ENCODE measurements at places on chromosomes 2 and 18. TPM values are rescaled to one million over a fixed set of nuclear protein-coding genes. Genes with fewer than 3 reads are reported as not detected.

Gene AGAP1
- total RNA-seq, result 9.8 TPM

Gene CRYGC
- not detected for total RNA-seq

Gene COBLL1
- 25.3 TPM for total RNA-seq

Gene LYG2
- total RNA-seq, result not detected

Gene POLR1A
- total RNA-seq, result 29.4 TPM

Gene QPCT
- total RNA-seq, result 1.7 TPM

Gene LONRF2
- 1.8 TPM for total RNA-seq

Gene THSD7B
- total RNA-seq, result not detected

Gene MDH1B
- 0.81 TPM for total RNA-seq

Gene NOL4
- total RNA-seq, result not detected

Gene CCDC150
- total RNA-seq, result 19.7 TPM

Gene INPP4A
- 11.2 TPM for total RNA-seq

Gene KCNJ13
- not detected for total RNA-seq

Gene LBX2
- 3.0 TPM for total RNA-seq

Gene TMEM178A
- 0.36 TPM for total RNA-seq

Gene RMDN2
- 14.9 TPM for total RNA-seq

Gene TWIST2
- total RNA-seq, result 15.8 TPM

Gene MTCL1
- 60.6 TPM for total RNA-seq

Gene RAB27B
- 1.7 TPM for total RNA-seq

Gene IL36RN
- not detected for total RNA-seq

Gene LYPD6B
- total RNA-seq, result not detected

Gene EIF2B4
- total RNA-seq, result 29.7 TPM

Gene VPS4B
- 77.9 TPM for total RNA-seq

Gene SLC16A14
- total RNA-seq, result 0.49 TPM

Gene ANO7
- total RNA-seq, result 1.1 TPM

Gene MOGAT1
- total RNA-seq, result not detected

Gene RNF125
- 0.65 TPM for total RNA-seq

Gene LIPG
- total RNA-seq, result 3.2 TPM

Gene DGKD
- total RNA-seq, result 4.1 TPM

Gene FN1
- 3,314 TPM for total RNA-seq

Gene REG3A
- not detected for total RNA-seq

Gene HRH4
- under 0.01 TPM for total RNA-seq

Gene AGXT
- total RNA-seq, result not detected

Gene SCN2A
- 18.5 TPM for total RNA-seq

Gene ABCB11
- total RNA-seq, result not detected

Gene MGAT5
- total RNA-seq, result 15.8 TPM

Gene ZNF521
- total RNA-seq, result 35.7 TPM

Gene SOX11
- total RNA-seq, result not detected

Gene GPR39
- total RNA-seq, result 12.7 TPM

Gene FKBP7
- 109 TPM for total RNA-seq

Gene ALLC
- total RNA-seq, result not detected

Gene LOXHD1
- total RNA-seq, result not detected

Gene RAB6C
- not detected for total RNA-seq

Gene LRATD1
- total RNA-seq, result 0.08 TPM

Gene SLC5A7
- total RNA-seq, result not detected

Gene MPV17
- 92.8 TPM for total RNA-seq

Gene NETO1
- total RNA-seq, result not detected

Gene FAM110C
- not detected for total RNA-seq

Gene SPDYA
- total RNA-seq, result 6.5 TPM

Gene RRM2
- total RNA-seq, result 91.4 TPM

Gene ANKRD30BL
- total RNA-seq, result 0.16 TPM

Gene SERPINB4
- not detected for total RNA-seq

Gene EVX2
- not detected for total RNA-seq

Gene MC2R
- total RNA-seq, result not detected

Gene KCTD1
- 21.8 TPM for total RNA-seq
